Activated CD4-positive, CD25-positive, alpha-beta regulatory T cell (primary cell): ENCODE measurements at places on chromosomes 4 and X.

DNA sequence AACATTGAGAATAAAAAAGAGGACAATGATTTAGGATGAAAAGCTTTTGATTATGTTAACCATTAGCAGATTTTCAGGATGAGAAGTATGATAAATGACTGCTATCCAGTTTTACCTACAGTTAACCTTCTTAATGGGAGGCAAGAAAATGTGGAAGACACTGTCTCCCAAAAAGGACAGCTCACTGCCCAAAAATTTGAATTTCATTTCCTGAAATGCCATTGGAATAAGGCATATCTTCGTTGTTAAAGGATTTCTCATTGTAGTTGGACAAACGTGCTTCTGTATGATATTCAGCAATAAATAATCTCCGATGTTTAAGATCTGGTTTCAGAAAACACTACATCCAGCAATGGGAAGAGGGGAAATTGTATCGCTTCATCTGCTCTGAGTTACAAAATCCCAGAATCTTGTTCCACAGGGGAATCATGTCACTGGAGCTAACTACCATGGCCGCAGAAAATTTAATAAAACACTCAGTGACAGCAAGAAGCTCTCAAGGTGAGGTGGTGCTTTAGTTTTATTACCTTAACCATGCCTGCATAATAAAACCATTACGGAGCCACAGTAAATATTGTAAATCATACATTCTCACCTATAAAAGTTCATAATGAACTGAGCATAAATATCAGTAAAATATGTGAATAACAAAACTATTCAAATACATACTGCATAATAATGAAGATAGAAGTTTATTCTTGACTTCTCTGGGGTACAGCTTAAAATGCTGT is 552.3 kb downstream of the PCDH7 start:
- no peak for DNase-seq

- DNase-seq: no peak
Observed at GRCh38 chr4:85569730-85570299, 94.9 kb downstream of the ARHGAP24 start.

DNA sequence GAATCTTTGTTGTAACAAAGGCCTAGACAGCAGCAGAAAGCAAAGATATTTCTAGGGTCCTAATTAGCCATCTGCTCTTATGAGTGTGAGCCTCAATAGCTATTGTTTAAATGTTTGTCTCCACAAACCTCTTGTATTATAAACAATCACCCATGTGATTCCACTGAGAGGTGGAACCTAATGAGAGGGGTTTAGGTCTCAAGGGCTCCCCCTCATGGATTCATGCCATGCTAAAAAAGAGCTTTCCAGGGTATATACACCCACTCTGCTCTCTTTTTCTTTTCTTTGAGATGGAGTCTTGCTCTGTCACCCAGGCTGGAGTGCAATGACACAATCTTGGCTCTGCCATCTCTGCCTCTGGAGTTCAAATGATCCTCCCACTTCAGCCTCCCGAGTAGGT is 42.1 kb downstream of the TRIM61 start:
- DNase-seq: no peak

GRCh38 chrX:56130436-56130835 is 101.7 kb upstream of the KLF8 start:
- no peak for DNase-seq

DNA sequence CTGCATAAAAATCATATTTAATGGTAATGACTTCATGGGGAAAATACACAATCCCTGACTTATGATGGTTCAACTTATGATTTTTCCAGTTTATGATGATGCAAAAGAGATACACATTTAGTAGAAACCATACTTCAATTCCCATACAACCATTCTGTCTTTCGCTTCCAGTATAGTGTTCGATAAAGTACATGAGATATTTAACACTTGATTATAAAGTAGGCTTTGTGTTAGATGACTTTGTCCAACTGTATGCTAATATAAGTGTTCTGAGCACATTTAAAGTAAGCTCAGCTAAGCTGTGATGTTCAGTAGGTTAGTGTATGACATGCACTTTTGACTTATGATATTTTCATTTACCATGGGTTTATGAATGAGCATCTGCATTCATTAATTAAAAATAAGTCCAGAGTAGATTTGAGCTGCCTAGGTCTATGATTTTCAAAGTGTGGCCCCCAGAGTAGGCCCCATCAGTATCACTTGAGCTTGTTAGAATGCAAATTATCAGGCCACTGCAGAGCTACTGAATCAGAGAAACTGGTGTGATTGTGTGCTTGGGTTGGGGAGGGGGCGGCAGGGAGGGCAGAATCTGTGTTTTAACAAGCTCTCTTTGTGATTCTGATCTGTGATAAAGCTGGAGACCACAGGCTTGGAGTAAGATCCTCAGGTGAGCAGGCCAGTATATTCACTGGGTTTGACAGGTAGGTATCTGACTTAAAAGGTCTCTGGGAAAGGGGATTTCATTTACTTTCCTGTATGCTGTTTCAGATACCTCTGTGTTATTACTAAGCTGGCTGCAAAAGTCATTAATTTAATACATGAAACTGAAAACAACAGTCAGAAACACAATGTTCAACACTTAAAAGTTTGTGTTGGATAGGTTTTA is 8.4 kb downstream of the ATP10D start:
- no peak for DNase-seq

DNA sequence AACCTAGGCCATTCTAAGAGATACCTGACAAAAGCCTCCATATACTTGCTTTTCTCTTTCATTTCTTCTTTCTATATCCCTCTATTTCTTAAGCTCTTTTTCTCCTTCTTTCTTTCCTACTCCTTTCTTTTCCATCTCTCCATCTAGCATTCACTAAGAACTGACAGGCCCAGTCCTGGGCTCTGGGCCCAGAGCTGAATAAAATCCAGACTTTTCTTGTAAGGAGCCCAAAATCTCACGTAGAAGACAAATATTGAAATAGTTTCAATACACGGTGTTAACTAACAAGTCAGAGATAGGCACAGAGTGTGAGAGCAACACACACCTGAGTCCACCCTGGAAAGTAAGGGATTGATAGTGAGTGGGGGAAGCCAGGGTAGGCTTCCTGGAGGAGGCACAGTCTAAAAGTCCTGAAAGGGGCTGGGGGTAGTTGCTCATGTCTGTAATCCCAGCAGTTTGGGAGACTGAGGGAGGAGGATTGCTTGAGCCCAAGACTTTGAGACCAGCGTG is 73.2 kb upstream of the EFNB1 start:
- no peak for DNase-seq

DNA sequence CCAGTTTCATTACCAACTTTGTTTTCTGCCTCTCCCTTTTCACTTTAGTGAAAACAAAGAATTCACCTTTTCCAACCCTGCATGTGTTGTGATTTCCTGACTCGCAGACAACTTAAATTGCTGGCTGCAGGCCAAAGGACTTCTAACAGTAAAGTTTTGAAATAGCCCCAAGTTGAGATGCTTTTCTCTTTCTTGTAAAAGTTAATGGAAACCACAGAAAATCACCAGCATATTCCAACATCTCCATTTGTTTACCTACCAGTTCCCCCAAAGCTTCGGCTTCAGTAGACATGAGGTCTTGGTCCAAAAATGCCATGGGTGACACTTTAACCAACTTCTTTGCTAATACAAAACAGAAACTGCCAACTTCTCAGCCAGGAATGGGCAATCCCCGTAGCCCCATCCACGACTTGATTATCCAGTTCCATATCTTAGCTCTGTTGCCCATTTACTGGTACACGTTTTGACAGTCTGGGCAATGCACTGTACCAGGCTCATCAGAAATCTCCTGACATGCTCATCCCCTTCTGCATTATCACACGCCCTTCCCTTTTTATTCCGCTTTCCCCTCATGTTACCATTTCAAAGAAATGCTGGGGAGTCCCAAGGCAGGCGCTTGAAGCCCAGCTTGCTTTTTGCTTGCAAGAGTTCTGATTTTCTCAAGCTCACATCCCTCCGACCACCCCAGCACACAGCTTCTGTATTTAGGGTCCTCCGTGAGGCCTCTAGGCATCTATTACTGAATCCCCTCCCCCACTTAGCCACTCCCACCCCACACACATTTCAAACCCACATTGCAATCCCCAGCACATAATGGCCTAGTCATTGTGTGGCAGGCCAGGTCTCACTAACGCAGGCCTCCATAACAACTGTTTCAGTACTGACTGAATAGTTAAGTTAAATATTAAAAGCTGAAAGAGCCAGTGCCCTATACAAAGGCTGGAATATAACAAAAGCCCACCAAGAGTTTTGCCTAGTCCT is 137.9 kb upstream of the S100G start:
- no peak for DNase-seq

DNA sequence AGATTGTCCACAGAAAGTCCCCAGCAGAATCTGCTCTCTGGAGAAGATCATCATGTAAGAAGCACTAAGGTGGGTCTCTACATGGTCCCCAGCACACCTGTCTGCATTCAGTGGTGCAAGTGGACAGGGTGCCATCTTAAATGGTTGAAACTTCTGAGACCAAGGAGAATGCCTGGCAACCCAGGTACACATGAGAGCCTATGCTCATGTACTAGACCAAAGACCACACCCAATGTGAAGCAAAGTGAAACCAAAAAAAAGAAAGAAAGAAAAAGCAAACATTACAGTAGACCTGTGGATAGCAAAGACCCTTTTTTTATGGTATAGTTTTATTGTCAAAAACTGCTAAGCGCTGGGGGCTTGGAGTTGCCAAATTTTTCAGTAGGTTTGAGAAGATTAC is 15.0 kb downstream of the CD40LG start:
- DNase-seq: no peak

GRCh38 chrX:48665991-48666390 is 17.6 kb upstream of the WAS start:
- no peak for DNase-seq

- DNase-seq: no peak
Observed at GRCh38 chr4:56231410-56231809, 155.9 kb downstream of the AASDH start.

DNA sequence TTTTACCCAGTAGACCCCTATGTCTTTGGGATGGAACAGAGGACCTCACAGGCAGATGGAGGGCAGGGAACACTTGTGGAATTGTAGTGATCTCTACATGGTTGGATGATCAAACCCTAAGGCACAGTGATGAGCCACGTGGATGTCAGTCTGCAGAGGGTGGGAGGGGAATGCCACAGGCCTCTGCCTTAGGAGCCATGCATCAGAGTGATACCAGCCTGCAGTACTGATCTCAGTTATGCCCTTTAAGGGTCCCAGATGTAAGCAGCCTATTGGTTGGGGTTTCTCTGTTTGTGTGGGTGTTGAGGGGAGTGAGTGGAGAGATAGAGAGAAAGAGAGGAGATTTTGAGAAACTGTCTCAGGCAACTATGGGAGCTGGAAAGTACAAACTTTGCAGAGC is 39.9 kb upstream of the XAGE1B start:
- no peak for DNase-seq

DNA sequence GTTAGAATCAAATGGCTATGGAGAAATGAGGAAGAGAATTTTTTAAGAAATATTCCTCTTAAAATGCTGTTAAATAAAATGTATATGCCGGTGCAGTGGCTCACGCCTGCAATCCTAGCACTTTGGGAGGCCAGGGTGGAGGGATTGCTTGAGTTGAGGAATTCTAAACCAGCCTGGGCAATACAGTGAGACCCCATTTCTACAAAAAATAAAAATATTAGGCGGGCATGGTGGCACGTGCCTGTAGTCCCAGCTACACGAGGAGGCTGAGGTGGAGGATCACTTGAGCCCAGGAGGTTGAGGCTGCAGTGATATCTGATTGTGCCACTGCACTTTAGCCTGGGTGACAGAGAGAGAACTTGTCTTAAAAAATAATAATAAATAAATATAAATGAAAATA is 7.9 kb upstream of the FUNDC1 start:
- DNase-seq: no peak

GRCh38 chr4:6942238-6942800 is 32.7 kb downstream of the TBC1D14 start:
- DNase-seq: no peak

GRCh38 chr4:99536271-99536670 is 25.4 kb downstream of the C4orf17 start:
- no peak for DNase-seq

GRCh38 chrX:132001127-132001526 is 22.0 kb upstream of the STK26 start:
- no peak for DNase-seq

GRCh38 chr4:184320631-184321030 is 103.0 kb upstream of the ENPP6 start:
- DNase-seq: no peak

DNA sequence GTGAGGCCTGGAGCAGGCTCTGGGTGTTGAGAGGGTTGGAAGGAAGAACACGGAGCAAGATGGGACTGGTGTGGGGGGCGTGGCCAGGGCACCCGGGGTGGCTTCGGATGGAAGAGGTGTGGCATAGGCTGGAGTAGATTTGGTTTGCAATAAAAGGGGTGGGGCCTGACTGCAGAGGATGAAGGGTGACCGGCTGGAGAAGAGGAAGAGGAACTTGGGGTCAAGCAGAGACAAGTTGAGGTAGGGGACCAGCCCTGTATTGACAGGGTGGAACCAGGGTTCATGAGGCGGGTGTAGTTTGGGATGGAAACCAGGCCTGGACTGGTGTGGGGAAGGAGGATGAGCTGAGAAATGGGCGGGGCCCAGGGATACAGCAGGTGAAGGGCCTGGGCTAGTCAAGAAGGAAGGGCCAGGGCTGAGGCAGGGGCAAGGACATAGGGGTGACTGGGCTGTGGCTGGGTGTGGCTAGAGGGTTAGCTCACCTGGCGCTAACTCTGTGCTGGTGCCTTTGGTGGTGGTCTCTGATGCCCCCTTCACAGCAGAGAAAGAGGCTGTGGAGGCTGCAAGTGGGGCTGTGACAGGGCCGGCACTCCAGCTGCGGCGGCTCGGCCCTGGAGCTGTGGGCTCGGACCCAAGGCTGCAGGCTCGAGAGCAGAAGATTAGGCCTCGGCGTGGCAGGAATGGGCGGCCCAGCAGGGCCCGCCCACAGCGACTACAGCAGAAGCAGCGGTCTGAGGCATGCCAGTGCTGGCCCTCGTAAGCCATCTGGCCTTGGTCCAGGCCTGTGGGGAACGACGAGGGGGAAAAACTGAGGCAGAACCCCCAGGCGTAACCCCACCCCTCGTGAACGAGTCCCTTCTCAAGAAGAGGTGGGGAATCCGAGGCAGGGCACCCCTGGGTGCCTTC is 5.0 kb downstream of the PLP2 start:
- DNase-seq: no peak

GRCh38 chrX:67604979-67605703 is 61.3 kb downstream of the AR start:
- DNase-seq: no peak

GRCh38 chr4:183099537-183100297 is 660 bp downstream of the WWC2 start:
- peak; percentile 3 for DNase-seq
